Stimulated activated CD4-positive, alpha-beta T cell treated with anti-CD3 and anti-CD28 coated beads, Interleukin-12 subunit alpha, Interleukin-12 subunit beta, amount 100 ng/mL, for 24 hours (primary cell): ENCODE measurements at places on chromosomes 1 and 21.

DNA sequence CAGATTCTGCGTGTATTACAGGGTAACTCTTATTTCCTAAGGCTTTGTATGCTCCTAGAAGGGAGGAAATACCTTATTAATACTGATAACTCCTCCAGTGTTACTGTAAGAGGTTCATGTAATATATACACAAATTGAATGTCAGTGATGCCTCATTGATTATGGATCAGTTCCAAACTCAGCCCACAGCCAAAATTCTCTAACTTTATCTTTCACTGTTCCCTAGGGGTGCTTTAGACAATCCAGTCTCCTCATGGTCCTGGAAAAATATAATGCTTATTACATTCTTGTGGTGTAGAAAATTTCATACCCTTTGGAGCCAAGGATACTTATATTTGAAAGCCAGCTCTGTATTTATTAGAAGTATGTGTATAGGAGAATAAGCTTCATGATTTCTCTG is 73.0 kb downstream of the NGF start:
- no peak for DNase-seq

DNA sequence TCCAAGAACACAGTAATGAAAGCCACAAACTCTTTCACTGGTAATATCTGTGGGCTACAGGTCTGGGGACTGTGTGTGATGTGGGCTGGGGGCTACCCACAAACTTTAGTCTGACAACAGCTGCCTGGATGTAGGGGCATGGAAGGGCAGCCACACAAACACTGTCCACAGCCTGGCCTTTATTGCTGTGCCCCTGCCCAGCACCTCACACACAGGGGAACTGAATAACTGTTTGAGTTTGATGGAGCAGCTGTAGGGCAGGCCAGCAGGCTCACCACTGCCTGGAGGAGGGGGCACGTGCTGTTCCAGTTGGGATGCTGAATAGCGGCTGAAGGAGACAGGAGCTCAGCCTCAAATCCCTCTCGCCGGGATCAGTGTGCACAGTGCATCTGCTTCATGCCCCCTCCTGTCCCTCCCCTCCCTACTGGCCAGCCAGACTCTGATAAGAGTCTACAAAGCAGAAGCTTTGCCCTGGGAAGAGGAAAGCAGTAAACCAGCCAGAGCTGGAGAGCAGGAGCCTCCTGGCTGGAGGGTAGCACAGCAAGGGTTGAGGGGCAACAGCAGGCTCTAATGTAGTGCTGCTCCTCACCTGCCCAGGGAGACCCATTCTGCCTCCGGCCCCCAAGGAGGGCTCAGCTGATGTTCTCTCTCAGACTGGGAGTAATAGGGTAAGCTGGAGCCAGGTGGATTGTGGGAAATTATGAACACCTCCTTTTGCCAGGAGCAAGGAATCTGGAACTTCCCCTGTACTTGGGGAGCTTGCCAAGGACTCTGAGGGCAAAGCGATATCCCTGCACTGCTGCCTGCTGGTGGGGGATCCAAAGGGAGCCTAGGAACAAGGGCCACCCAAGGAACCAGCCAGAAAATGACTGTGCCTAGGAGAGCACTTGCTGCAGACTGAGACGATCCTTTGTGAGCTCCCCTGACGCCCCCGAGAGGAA is 70.2 kb upstream of the GOLT1A start:
- DNase-seq, result no peak

GRCh38 chr1:183218027-183218618 is 32.1 kb downstream of the LAMC2 start:
- DNase-seq, result no peak

DNA sequence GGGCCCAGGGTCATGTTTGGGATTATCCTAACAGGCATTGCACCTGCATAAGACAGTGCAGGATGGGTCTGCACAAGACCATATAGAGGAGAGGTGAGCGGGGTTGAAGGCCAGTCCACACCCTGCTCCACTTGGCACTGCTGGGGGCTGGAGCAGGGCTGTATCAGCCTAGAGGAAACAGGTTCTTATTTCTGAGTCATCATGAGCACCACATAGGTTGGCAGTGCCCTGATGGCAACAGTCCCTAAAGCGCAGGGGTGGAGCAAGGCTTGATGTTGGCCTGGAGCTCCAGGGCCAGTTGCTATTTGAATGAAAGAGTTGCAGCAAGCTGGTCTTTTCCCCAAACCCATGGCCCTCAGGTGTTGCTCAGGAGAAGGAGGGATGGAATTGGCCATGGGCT is 29.8 kb upstream of the BMP8B start:
- no peak for DNase-seq

DNA sequence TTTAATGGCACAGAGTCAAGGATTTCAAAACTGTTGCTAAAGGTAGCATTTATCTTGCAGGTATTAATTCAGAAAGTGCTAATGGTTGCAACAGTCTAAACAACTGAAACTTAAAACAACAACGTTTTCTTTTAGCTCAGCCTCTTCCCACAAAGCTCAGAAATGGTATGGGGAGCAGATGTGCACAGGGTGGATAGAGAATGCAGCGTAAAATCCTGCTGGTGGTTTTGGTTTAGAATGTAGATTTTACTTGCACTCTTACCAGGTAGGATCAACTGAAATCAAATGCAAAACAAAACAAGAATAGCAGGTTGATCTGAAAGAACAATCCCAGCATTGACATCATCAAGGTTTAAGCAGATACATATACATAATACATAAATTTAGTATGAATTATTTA is 3.8 kb upstream of the LRRC8C start:
- DNase-seq, result no peak

DNA sequence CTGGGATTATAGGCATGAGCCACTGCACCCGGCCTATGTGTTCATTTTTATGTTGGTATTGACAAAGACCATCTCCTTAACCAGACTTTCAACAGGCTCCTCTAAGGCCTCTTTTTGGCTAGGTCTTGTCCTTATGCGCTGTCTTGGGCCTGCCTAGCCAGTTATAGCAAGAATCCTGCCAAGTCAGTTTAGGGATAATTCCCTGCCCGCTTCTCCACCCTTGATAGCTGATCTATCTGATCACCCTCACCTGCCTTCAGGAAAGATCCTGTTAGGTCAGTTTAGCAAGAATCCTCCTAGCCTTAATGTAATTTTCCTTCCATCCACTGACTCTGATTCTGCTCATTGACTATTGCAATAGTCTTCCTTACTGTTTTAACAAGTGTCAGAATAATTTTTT is 2.4 kb upstream of the B4GALT3 start:
- no peak for DNase-seq

DNA sequence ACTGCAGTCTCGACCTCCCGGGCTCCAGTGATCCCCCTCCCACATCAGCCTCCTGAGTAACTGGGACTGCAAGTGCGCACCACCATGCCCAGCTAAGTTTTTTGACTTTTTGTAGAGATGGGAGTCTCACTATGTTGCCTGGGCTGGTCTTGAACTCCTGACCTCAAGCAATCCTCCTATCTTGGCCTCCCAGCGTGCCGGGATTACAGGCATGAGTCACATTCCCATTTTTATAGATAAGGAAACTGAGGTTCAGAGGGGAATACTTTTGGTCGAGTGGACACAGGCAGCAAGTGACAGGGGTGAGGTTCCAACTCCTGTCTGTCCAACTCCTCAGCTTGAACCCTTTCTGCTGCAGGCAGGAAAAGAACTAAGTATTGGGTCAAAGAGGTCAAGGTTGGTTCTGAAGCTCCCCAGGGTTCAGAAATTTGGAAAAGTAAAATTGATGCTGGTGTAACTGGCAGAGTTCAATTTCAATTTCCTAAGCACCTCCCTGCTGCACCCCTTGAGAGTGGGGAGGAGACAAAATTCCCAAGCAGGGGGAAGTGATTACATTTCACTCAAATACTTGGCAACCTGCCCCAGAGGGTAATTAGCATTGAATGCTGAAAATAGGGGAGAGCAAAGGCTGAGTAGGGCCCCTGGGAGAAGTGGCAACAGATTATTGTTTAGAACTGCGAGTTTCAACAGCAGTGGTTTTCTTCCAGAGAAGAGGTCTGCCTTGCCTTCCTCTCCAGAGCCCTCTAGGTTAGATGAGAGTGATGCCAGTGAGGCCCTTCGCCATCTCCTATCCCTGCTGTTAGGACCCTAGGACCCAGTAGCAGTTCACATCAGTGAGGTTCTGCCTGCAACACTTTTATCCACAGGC is 17.5 kb upstream of the ALPL start:
- DNase-seq, result no peak

- DNase-seq, result no peak
Observed at GRCh38 chr1:29515170-29515955, 279.0 kb downstream of the PTPRU start.

DNA sequence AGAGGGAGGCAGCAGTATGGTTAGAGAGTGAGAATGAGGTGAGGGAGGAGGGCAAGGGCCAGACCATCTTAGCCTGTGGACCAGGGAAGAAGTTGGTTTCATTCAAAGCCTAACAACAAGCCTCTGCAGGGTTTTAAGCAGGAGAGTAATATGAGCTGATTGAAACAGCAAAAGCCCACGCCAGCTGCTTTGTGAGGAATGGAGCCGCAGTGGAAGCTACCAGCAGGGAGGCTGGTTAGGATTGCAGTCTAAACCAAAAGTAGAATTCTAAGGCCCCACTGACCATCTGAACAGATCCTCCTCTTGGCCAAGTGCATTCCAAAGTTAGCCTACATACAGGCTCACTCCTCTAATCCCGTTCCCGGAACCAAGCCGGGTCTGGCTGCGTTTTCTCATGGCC is 44.8 kb downstream of the OLFML3 start:
- no peak for DNase-seq

- no peak for DNase-seq
Observed at GRCh38 chr1:189405419-189405818, 1072.2 kb downstream of the BRINP3 start.

GRCh38 chr1:30743584-30744059 is 14.0 kb downstream of the LAPTM5 start:
- no peak for DNase-seq

- DNase-seq, result peak; percentile 39
Observed at GRCh38 chr1:234725177-234726132, 115.5 kb upstream of the IRF2BP2 start.

- DNase-seq, result no peak
Observed at GRCh38 chr1:230139741-230140140, 72.7 kb downstream of the GALNT2 start.

DNA sequence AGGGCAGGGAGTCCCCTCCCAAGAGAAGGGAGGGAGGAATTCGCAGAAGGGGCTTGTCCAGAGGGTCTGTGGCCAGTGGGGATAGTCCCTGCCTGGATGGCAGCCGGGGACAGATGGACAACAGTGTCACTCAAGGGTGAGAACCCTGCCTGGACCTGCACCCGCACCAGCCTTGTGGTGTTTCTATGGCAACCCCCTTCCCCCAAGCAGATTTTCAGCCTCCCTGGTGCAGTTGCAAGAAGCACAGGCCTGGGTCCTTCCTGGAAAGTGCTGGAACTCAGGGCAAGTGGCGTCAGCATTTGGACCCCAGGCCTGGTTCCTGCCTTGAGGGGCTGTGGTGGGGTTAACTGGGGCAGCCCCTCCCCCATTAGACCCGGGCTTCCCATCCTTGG is 83.8 kb upstream of the ACTL8 start:
- DNase-seq, result no peak
